Forelimb muscle (tissue), 1 donor: ENCODE measurements at places on chromosomes 5 and 9. TPM values are rescaled to one million over a fixed set of nuclear protein-coding genes. Genes with fewer than 3 reads are reported as not detected.

Gene PDCD1LG2
- 2.8 TPM for polyA plus RNA-seq

Gene BTNL3
- not detected for polyA plus RNA-seq

Gene LOX
- 63.2 TPM for polyA plus RNA-seq

Gene F2R
- 16.6 TPM for polyA plus RNA-seq

Gene ADAMTS16
- polyA plus RNA-seq = 5.3 TPM

Gene SLCO6A1
- polyA plus RNA-seq = 0.48 TPM

GRCh38 chr5:38045446-38045845 is 205.6 kb upstream of the GDNF start:
- no peak for DNase-seq

DNA sequence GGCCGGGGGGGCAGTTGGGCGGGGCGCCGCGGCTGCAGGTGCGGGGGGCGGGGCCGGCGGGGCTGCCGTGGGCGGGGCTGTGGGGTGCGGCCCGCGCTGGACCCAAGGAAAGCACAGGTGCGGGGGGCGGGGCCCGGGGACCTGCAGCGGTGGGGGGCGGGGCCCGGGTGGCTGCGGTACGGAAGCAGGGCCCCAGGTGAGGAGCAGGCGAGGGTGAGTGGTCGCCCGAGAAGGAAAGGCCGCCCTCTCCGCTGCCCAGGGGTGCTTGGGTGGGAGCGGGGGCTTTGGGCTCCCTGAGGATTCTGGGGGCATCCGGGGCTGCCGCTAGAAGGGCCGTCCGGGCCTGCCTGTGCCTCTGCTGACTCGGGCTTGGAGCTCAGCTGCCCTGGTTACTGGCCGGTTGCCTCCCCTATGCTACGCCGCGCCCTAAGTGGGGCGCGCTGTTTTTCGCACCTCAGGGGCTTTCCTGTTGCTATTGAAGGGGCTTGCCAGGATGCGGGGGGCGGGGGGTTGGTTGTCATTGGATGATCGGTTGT is 767 bp downstream of the RALGPS1 start:
- DNase-seq = no peak

GRCh38 chr9:119289740-119290433 is 79.3 kb downstream of the BRINP1 start:
- DNase-seq = peak; percentile 46

- DNase-seq = no peak
These were observed 143.4 kb downstream of the MACROH2A1 start for GRCh38 chr5:135255461-135256178.

DNA sequence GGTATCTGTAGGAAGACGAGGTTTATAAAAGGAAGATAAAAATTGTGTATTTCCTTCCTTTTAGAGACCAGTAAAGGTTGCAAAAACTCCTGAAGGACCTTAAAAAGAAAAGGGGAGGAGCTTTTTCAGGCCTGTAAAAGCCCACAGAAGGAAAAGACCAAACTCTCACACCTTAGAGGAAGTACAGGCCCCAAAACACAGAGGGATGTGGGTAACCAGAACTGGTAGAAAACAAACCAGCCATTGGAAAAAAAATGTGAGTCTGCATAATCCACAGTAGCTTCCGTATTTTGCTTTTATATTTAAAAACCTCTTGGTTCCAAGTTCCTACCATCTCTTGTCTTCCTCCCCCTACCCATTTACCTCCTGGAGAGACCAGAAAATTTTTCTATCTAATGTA is 8.5 kb downstream of the GIN1 start:
- no peak for DNase-seq

DNA sequence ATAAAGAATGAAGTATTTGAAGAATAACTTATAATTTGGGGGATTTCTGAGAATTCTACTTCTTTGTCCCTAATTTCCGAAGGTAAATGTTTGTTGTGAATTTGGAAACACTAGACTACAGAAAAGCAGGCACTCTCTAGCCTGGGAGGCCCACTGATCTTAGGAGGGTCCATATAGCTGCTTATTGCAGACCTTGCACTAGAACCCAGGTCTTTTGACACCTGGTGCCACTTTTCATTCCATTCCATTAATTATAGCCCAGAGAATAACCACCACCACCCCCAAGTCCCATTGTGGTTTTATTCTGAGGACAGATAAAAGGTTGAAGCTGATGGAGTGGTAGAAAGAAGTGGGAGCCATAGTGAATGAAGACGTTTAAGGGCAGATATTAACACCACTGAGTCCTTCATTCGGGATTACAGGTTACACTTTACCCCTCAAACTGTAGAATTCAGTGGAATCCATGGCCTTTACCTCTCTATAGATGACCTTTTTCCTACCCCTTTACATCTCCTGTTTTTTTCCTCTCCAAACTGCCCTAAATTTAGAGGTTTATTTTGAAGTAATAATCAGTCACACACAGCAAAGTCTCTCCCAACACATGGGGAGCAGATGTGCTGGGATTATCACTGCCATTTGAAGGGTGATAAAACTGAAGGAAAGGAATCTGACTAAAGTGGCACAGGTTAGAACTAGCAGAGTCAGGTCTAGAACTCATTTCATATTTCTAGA is 12.0 kb upstream of the PSMD5 start:
- no peak for DNase-seq

DNA sequence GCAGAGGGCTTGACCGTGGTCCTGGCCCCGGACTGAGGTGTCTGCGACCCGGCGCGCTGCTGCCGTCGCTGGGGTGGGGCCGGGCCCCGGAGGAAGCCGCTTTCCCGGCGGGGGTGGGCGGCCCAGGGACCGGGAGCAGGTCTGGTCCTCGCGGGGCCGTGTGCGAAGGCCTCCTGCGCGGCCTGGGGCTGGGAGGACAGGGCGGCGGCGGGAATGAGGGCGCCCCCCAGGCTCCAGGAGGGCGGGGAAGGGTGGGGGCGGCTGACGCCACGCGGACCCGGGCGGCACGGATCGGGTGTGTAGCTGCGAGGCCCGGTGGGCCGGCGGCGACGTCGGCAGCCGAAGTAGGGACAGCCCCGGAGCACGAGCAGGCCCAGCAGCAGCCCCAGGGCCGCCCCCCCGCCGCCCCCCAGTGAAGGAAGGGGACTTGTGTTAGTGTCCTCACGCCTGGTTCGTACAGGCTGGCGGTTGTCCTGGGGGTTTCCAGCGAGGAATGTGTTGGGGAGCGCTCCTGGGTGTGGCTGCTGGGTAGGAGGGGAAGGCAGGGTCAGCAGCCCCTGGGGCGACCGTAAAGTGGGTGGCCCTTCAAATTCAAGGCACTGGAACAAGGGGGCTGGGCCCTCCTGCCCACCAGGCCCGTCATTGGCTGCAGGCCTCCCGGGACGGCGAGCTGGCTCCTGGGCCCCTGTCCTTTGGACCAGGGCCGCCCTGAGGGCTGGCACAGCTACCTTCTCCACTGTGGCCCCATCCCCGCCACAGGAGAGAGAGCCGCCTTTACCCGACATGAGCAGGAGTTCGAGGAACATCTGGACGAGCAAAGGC is 597 bp upstream of the TMEM250 start:
- DNase-seq = no peak

DNA sequence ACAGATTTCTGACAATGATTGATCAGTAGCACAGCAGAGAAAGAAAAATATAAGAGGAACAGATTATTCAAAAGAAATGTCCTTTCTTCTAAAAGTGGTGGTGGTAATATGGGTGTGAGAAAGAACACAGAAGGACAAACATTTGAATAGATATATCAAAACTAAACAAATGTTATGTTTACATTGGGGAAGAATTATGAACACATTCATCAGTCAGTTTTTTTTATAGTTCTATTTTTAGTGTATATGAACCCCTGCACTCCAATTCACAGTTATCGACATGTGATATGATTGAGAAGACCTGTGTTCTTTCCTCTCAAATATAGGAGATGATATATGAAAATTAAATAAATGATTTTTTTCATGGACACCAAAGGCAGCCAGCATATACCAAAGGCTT is 128.6 kb downstream of the NNT start:
- DNase-seq = no peak

DNA sequence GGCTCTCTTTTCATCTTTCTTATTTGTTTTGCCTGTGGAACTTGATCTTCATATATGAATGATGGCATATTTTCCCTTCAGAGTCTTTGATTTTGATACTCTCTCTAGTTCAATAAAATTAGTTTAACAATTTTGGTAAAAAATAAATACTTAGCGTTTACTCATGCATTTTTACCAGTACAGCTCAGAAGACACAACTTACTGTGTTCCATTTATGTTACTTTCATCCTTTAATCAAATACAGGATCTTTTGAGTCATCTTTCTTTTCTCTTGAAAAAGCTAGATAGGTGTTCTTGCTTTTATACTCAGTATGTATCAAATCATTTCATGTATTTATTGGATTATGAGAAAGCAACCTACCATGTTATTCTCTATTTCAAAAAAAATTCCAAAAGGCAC is 47.1 kb upstream of the RICTOR start:
- DNase-seq = no peak

DNA sequence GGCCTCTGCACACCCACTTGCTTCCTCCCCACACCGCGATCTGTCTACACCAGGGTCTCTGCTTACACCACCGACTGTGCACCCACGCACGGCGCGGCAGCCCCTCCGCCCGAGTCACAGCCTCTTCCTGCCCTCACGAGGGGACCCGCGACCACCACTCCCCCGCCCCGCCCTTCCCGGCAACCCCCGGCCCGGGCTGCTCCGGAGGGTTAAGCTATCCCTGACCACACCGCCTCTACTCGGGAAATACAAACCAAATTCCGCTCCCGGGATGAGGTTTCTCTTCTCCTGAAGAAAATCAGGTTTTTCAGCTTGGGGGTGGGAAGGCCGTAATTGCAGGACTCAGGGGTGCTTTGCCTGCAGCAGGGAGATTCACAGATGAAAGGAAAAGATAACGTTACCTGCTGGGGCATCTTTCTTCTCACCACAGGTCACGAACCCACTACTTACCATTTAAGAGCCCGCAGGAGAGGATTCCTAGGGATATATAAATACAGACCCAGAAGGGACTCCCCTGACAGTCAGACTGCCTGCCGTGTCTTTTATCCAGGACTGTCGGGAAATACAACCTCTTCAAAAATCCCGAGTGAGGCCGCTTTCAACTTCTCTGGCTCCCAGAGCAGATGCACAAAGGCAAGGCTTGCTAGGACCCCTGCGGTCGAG is 63.5 kb downstream of the ROR2 start:
- no peak for DNase-seq

DNA sequence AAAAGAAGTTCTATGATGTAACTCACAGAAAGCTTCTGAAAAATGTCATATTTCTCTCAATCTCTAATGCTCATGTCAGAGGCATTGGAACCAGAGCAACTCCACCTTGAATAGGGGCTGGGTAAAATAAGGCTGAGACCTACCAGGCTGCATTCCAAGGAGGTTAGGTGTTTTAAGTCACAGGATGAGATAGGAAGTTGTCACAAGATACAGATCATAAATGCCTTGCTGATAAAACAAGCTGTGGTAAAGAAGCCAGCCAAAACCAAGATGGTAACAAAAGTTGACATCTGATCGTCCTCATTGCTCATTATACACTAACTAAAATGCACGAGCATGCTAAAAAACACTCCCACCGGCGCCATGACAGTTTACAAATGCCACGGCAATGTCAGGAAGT is 411.1 kb upstream of the GRIA1 start:
- DNase-seq = no peak

DNA sequence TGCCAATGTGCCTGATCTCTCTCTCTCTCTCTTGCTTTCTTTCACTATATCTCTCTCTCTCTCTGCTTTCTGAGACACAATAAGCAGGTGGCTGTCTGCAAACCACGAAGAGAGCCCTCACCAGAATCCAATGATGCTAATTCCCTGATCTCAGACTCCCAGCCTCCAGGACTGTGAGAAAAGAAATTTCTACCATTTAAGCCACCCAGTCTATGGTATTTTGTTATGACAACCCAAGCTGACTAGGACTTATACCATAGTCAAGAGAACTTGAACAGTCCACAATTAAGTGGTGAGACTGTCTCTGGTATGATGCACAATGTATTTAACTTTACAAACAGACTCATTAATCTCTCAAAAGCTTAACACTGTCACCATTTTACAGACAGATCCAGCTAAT is 67.0 kb downstream of the NFIB start:
- DNase-seq = no peak

DNA sequence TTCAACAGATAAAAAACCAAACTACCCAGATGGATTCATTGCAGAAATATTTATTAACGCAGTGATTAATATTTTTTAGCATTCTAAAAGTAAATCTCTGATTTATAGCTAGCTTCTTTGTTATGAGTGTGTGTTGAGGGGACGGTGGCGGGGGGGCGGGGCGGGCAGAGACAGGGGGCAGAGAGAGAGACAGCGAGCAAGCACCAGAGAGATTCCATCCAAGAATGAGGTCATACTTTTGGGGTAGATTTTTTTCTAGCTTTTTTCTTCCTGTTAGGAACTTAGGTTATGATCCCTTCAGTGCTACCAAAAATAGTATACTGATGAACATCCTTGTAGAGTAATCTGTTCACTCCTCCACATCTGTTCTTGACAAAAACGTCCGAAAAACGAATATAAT is 500 bp upstream of the ZNF883 start:
- no peak for DNase-seq

DNA sequence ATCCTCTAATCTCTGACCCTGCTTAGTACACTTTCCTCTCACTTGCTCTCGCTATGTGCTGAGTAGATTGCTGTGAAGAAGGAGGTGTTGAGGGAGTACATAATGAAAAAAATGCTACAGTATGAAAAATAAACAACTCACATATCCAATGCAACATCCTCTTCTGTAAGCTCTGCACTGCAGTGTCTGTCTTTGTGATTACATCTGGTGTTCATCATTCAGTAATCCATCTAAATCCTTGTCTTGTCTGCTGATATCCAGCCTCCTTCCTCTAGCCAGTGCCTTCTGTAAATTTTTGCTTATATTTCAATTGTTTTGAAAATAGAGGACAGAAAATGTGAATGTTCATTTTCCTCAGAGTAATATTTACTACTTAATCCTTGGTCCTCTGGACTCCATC is 57.4 kb upstream of the CDH12 start:
- no peak for DNase-seq

DNA sequence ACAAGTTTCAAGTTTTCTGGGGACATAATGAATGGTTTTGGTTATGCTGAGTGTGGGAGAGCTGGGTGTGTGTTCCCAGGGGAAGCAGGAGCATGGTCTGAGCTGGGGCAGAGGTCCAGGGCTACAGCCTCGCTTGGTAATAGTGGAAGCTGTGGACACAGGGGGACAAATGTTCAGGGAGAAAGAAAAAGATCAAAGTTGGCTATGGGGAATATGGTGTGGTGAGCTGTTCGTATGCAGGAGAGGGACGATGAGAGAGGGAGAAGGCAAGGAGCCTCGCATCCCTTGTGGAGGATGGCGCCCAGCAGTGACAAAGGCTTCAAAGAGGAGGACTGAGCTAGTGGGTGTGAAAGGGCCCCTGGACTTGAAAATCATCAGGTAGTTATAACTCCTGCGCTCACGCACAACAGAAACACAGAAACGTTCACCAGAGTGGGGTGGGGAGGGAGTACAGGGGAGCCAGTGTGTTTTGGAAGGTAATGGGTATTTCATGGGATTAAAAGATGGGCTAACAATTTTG is 77.2 kb downstream of the TENT4A start:
- DNase-seq = no peak
